Germinal center (tissue), 1 donor: ENCODE measurements at places on chromosomes 1 and 21.

DNA sequence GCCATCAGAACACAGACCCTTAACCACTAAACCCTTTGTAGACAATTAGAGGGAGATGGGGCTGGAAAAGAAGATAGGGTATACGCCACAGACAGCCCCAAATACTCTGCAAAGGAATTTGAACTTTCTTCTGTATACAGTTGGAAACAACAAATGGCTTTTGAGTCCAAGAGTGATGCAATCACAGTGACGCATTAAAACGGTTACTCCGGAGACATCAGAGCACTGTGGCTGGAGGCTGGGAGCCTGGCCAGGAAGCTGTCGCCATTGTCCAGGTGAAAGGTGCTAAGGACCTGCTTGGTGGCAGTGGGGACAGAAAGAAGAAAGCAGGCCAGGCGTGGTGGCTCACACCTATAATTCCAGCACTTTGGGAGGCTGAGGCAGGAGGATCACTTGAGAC is 4.2 kb downstream of the FLAD1 start:
- DNase-seq = no peak

DNA sequence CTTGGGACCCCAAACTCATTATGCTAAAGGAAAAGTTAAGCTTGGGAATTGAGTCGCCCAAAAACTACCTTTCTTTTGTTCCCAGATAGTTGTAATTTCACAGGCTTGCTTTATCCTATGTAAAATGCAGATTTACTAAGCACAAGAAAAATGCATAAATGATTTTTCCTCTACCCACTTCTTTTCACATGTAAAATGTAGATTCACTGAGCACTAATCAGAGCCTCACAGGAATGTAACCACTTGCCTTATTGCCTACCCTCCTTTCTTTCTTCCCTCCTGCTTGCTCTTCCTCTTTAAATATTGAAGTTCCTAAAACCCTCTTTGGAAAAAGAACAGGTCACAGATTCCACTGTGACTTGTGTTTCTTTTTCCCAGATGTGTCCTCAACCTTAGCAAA is 18.3 kb downstream of the CAPN8 start:
- DNase-seq = no peak

DNA sequence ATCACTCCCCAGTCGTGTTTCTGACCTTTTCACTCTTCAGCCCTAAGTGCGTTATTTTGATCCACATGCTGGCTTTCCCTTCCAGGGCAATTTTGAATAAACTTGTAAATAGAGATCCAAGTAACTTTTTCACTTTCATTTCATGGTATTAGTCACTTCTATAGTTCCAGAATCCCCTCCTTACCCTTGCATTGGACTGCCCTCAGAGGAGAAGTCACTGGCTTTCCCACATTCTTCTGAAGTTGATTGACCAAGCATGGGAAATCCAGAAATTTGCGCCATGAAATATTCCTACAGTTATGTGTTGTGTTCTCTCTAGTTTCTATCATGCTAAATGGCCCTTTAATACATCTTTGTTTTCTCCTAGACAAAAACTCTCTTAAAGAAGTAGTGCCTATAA is 177.3 kb upstream of the GORAB start:
- DNase-seq = no peak

GRCh38 chr1:2480986-2481364 is 4.9 kb downstream of the PLCH2 start:
- DNase-seq = no peak

DNA sequence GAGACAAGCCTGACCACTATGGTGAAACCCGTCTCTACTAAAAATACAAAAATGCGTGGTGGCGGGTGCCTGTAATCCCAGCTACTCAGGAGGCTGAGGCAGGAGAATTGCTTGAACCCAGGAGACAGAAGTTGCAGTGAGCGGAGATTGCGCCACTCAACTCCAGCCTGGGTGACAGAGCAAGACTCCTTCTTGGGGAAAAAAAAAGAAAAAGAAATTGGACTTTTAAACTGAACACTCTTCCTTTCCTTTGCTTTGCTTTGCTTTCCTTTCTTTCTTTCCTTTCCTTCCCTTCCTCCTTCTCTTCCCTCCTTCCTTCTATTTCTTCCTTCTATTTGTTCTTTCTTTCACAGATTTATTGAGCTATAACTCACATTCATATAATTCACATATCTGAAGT is 43.3 kb upstream of the PUM1 start:
- DNase-seq = no peak

GRCh38 chr1:67431156-67431765 is 1.1 kb upstream of the SERBP1 start:
- DNase-seq = no peak

- no peak for DNase-seq
Observed at GRCh38 chr1:2215329-2215728, 12.8 kb upstream of the SKI start.

DNA sequence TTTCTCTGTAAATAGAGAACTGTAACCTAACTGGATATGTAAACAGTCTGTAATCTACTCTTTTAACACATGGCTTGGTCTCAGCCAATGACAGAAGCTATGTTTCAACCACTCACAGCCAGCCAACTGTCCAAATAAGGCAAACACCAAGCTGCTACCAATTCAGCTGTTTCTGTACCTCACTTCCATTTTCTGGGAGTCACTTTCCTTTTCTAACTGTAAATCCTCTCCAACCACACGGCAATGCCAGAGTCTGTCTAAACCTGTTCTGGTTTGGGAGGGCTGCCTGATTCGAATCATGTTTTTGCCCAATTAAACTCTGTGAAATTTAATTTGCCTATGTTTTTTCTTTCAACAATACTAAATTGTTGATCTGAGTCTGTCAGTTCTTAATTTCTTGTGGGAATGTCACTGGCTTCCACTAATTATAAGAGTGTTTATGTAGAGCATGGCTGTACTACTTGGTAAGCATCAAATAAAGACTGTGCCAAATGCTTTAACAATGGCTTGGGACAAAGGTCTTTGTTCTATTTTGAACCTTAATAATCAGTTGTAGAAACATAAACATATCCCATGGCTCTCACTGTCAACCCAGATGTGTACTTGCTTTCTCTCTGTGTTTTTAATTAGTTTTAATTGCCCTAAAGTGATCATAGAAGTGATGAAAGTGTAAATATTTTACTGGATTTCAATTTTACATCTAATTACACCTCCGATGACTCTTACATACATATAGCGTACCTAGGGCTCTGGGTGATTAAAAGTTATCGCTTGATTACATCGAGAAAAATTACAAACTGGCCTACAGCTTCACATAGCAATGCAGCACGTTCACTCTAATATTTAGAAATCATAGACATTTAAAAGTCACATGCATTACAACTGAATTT is 1144.6 kb upstream of the TMPRSS15 start:
- no peak for DNase-seq

DNA sequence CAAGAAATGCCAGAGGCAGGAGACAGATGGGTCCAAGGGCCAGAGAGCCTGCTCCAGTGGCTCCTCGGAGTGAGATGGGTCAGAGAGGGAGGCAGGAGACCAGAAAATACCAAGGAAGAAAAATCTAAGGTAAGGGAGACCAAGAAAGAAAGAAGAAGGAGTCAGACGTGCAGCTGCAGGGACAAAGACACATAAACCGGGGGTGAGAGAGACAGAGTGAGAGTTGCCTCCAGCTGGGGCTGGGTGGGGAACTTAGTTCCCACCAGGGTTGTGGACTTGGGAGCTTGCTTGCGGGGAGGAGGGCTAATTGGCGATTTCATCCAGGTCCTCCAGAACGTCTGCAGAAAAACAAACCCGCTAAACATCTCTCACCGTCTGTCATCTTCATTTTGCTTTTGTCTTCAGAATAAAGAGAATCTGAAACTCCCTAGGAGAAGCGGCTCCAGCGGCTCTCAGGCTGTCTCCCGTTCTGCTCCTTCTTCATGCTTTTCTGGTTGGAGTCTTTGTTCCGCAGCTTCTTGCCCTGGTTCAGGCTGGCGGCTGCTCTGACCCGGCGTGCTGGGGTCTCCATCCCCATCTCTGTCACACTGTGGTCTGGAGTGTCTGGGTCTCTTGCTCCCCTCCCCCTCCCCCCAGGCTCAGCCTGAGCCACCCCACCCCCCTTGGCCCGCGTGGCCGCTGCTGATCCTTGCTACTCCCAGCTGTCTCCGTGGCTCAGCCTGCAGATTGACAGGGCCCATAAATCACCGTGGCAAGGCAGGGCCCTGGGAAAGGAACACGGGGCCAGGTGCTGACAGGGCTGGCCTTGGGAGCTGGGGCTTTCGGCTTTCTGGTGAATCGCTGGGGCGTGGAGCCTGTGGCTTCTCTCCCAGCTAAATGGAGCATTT is 66.6 kb downstream of the UBIAD1 start:
- no peak for DNase-seq

GRCh38 chr1:40311692-40312091 is 5.4 kb downstream of the COL9A2 start:
- DNase-seq = no peak

GRCh38 chr1:11134251-11134897 is 34.7 kb upstream of the EXOSC10 start:
- DNase-seq = no peak

GRCh38 chr1:228902781-228903433 is 167.6 kb downstream of the RHOU start:
- DNase-seq = no peak

DNA sequence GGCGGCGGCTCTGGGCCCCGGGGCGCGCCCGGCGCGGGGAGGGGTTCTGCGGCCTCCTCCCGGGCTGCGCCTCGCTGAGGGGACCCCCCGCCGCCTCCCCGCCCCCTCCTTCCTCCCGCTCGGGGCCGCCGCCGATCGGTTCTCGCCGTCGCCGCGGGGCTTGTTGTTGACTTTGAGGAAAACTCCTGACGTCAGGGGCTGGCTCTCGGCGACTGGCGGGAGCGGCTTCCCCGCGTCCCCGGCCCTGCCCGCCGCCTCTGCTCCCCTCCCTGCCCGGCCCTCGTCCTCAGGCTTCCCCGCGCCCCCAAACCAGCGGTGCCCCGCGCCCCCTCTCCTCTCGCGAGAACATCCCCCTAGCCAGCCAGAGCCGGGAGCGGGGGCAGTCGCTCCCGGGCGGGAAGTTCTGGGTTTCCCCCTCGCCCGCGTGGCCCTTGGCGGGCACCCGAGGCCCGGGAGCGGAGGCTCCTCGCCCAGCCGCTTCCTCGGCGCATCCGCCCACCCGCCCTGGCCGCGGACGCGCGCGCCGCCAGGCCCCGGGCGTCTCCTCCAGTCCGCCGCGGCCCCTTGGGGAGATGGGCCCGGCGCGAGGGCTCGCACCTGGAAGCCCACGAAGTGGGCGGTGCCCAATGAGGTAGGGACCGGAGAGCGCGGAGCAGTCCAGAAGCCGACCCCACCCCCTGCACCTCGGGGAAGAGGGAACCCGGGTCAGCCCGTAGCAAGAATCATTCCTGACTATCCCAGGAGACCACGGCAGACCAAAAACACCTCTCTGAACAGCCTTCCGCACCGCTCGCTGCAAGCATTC is 611 bp upstream of the AKT3 start:
- DNase-seq = peak; percentile 44
